ENCODE measurements at places on chromosomes 7 and 10.

DNA sequence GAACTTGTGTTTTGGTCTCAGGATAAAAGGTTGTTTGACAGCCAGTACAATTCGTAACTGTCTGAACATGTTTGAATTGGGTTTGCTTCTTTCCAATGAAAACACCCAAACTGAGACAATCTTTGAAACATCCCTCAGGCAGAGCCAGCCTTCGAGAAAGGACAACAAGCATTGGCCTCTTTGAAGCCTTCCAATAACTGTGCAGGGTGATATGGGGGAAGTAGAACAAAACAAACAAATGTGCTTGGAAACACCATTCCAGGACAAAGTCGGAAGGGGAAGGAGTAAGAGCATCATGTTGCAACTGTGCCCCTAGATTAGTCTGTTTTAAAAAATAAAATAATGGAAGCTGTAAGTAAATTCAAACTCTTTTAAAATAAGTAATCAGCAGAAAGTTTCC, 39.5 kb downstream of the IL2RA start:
- no peak for DNase-seq

DNA sequence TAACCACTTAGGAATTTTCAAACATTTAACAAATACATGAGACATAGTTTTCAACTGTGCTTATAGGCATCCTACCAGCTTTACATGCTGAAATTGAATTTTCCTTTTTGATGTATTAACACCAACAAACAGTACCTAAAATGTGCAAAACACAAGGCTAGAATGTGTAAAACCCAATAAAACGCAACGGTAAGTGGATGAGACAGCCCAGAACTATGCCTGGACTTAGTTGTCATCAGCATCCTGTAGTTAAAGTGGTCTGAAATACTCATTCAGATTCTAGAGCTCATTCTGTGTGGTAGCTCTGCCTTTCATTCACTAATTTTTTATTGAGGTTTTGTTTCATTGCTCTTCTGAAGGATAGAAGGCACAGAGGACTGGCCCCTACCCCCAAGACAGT, 137.1 kb downstream of the BMPER start:
- no peak for DNase-seq

GRCh38 chr10:12703126-12703525, 298.4 kb downstream of the CCDC3 start:
- DNase-seq: no peak

DNA sequence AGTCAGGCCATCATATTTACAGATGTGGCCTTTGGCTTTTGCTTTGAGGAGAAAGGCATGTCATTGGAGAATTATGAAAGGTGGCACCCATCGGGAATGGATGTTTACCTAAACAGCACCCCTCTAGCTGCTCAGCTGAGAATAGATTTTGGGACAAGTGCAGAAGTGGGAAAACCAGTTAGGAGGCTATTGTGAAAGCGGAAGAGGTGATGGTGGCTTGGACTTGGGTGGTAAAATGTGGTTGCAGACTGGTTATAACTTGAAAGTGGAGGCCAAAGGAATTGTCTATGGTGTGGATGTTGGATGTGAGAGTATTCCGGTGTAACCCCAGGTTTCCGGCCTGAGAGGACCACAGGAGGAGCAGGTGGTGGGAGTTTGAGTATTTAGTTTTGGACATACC, 5.2 kb upstream of the SLC12A9 start:
- DNase-seq: no peak

DNA sequence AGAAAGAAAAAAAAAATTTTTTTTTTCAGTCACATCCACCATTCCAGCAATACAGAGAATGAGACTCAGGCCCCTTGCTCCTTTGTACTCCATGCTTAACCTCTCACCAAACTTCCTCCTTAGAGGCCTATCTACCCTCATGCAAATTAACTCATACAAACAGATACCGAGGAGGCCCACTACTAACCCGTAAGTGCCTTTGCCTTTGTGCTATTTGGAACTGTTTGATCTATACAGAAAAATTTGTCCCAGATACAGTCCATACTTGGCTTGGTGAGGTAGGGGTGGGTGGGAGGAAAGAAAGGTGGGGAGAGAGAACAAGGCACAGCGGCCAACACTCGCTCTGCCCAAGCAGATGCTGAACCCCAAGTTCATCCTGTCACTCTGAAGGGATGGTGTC, 87.8 kb upstream of the DUSP5 start:
- no peak for DNase-seq

GRCh38 chr10:133475425-133475734, 21.6 kb downstream of the SCART1 start:
- no peak for DNase-seq

DNA sequence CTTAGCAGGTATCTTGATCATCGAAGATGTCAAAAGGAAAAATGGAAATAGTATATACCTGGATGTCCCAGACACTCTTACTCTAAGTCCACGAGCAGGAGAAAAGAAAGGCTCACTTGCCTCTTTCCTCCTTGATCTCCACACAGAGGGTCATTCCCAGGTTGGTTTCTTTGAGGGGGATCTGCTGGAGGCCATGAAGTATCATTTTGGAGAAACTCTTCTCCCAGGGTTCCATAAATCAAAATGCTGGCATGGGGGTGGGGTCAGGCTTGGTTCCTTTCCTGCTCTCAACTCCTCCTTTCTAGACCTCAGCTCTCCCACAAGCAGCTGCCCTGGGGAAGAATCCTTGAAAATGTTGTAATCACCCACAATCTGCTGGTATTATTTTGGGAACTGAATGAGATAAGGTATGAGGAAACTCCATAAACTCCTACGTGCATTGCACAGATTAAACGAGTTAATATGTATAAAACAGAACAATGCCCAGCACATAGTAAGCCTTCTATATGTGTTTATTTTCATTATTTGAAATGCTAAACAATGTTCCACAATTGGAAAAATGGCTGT, 54.4 kb downstream of the PRKCQ start:
- DNase-seq: no peak

GRCh38 chr10:88033385-88033784, 170.0 kb downstream of the PTEN start:
- peak; percentile 55 for DNase-seq

DNA sequence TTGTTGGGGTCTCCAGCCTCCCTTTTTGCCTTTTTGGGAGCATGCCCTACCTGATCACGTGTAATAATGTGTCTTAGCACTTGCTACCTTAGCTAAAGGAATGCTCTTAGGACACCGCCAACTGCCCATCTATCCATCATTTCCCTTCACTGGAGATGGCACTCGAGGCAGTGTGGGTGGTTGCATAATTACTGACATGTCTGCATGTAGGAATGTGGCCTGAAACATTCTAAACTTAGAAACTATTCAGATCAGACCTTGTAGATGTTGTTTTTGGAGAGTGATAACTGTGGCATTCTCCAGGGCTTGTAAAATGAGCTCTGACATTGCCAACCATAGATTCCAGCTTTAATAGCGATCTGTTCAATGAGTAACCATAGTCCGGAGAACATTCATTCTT, 365.8 kb downstream of the BBS9 start:
- no peak for DNase-seq

DNA sequence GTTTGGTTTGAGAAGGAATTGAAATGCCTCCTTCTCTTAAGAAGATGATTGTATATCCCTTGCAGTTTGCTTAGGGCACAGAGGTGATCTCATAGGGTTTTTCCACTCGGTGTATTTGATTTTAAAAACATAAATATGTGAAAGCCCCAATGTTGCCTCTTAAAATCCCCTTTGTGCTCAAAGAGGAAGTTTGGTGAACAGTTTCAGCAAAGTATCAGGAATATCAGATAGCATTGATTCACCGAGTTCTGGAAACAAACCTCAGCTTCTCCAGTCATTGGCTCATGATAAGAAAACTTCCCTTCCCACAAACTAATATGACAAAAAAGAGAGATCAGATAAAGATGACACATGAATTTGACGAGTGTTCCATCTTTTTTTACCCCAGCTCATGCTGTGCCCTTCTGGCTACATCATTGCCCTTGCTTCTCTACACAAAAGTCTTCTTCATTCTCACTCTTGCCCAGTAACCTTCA, 20.1 kb upstream of the SMNDC1 start:
- no peak for DNase-seq

DNA sequence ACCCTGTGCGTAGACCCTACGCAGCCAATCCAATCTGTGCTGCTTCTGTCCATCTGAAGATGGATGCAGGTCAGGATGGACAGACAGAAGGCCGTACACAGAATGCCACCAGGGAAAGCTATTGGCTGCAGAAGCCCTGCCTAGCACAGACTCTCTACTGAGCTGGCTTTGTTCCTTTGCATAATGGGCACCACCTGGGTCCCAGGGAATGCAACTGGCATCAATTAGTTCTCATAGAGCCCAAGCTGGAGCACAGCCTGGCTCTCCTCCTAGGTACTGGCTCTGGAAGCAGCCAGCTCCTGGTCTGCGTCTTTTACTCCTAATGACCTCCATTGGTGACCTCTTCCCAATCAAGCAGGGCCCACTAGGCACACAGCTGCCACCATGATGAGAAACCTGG, 26.8 kb upstream of the CACUL1 start:
- DNase-seq: no peak

All from large intestine (tissue), 12 donors.